Pons (tissue), 1 donor: ENCODE measurements at places on chromosomes 16 and 17.

- DNase-seq: no peak
Measured at GRCh38 chr16:57134982-57135381, 42.6 kb downstream of the CPNE2 start.

GRCh38 chr16:69727916-69728270 is 1.5 kb upstream of the NQO1 start:
- peak; percentile 64 for DNase-seq

DNA sequence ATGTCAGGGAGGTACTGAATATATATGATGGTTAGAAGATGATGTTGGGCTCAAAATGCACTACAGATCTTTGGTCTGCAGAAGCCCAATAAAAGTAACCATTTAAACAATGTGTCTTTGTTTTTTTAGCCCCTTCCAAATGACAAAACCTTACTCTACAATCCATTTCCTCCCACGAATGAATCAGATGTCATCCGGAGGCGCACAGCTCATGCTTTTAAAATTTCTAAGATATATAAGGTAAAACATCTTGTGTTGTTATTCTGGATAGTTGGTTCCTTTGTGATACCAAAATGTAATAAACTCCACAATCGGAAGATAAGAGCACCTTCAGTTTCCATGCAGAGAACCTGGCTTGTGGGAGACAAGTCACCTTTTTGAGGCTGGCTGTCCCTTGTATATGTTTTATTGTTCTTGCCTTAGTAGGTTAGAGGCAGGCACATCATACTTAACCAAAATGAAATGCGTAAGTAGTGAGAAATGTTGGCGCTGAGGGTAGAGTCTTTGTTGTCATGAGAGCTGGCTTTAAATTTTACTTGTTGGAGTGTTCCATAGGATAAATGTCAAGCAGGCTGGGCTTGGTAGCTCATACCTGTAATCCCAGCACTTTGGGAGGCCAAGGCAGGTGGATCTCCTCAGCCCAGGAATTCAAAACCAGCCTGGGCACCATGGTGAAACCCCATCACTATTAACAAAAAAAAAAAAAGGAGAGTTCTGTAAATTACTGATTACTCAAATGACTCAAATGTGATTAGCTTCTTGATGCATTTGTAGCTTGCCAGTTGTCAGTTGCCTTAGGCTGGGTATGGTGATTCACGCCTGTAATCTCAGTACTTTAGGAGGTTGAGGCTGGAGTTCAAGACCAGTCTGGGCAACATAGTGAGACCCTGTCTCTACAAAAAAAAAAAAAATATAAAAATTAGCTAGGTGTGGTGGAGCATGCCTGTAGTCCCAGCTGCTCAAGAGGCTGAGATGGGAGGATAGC is 19.7 kb upstream of the SNTB2 start:
- no peak for DNase-seq

- no peak for DNase-seq
Measured at GRCh38 chr17:64520359-64520758, 13.6 kb downstream of the CEP95 start.

DNA sequence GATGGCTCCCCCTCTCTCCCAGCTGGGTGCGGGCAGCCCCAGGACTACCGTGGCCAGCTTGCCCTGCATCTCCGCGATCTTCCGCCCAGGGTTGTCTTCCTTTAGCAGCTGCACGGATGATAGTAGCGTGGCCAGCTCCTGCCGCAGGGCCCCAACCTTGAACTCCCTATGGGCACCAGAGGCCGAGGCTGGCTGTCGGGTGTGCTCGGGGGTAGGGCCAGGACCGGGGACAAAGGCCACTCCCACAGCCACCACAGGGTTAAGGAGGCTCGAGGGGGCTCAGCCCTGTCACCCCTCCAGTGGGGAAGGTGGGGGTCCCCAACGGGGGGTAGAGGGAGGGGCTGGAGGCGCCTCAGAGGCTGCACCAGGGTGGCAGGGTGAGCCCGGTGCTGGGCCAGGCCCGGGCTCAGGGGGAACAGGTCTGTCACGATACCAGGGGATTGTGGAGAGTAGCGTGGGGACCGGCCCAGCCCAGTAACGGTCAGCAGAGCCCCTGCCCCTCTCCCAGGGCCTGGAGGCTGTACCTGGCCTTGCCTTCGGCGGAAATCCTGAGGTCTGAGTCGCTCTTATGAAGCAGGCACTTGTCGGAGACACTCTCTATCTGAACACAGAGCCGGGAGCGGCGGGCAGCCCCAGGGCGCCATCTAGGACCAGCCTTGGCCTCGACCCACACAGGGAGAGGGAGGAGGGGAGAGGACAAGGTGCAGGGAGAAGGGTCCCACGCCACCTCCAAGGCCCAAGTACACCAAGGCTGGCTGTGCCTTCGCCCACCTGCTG is 5.2 kb downstream of the PERCC1 start:
- no peak for DNase-seq

GRCh38 chr16:77558786-77559185 is 124.0 kb upstream of the ADAMTS18 start:
- no peak for DNase-seq

- no peak for DNase-seq
Measured at GRCh38 chr16:74252329-74252728, 44.3 kb upstream of the PSMD7 start.

DNA sequence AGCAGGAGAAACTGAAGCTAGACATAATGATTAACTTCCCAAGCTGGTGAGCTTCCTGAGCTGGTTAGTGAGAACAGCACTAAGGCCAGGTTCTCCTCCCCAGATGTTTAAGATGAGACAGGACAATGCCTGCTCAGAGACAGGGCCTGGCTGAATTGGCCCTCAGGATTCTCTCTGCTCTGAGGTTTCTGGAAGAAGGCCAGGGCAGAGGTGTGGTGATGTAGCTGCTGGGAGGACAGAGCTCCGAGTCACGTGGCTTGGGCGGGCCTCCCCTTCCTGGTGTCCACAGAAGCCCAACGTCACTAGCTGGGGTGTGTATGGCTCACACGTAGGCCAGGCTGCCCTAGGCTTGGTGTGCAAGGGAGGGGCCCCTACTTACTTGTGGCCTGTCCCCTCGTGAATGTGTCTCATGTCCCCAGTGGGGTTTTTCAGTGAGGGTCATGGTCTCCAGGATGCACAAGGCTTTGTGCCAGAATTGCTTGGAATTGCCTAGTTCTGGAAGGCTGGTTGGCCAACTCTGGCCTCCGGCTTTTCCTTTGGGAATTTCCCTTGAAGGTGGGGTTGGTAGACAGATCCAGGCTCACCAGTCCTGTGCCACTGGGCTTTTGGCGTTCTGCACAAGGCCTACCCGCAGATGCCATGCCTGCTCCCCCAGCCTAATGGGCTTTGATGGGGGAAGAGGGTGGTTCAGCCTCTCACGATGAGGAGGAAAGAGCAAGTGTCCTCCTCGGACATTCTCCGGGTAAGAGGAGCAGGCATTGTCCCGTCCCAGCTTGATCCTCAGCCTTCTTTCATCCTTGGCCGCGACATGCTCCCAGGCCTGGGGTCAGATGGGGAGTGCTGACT is 3.4 kb downstream of the NOD2 start:
- DNase-seq: peak; percentile 31

DNA sequence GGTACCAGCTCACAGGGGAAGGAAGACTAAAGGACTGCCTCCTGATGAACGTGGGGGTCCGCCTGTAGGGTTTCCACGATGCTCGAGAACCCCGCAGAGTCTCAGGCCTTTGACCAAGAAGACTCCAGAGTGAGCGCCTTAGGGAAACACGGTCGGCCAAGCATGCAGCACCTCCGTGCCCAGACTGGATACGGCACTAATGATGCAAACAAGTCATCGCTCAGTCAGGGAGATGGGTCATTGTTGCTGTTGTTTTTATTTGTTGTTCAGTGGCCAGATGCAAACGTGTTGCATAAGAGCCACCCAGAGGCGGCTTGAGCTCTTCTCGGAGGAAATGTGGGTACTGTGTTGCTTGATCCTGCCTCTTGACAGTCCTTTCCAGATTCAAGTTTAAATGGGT is 19.3 kb upstream of the RBFOX3 start:
- no peak for DNase-seq

GRCh38 chr17:6994118-6994598 is 1.7 kb upstream of the ALOX12 start:
- DNase-seq: no peak

GRCh38 chr16:2530629-2531318 is 434 bp downstream of the CEMP1 start:
- no peak for DNase-seq

DNA sequence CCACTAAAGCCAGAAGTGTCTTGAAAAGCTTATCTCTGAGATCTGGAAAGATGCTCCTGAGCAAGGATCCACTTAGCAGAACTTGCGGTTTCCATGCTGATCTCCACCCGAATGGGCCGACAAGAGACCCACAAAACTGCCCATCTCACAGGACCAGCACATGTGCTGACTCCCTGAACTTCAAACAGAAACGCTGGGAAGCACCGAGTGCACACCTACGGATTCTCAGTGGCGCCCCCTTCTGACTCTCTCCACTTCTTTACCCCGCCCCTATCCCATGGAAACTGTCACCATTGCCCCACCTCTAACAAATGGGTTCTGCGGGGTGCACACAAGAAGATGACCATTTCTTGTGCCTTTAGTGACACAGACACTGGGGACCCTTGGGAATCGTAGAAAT is 21.4 kb downstream of the CDRT4 start:
- DNase-seq: no peak

- DNase-seq: no peak
Measured at GRCh38 chr16:56673921-56674320, 4.3 kb downstream of the MT1H start.

DNA sequence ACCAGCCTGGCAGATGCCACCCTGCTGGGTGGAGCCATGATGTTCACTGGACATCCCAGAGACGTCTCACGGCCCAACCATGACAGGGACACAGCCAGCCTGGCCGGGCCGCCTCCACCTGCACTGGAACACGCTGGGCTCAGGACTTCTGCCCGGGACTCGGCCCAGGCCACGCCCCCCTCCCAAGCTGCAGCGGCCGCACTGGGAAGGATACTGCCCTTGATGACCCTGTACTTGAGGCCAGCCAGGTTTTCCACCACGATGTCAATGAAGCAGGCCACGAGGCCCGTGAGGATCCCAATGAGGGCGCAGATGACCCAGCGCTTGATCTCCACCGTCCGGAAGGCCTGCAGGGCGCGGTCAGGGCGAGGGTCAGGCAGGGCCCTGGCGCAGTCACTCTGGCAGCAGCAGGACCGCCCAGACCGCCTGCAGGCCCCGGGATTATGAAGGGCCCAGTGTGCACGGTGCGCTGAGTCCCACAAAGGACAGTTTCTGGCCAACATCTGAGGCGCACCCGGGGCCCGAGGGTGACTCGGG is 14.2 kb downstream of the CLCN7 start:
- DNase-seq: no peak

DNA sequence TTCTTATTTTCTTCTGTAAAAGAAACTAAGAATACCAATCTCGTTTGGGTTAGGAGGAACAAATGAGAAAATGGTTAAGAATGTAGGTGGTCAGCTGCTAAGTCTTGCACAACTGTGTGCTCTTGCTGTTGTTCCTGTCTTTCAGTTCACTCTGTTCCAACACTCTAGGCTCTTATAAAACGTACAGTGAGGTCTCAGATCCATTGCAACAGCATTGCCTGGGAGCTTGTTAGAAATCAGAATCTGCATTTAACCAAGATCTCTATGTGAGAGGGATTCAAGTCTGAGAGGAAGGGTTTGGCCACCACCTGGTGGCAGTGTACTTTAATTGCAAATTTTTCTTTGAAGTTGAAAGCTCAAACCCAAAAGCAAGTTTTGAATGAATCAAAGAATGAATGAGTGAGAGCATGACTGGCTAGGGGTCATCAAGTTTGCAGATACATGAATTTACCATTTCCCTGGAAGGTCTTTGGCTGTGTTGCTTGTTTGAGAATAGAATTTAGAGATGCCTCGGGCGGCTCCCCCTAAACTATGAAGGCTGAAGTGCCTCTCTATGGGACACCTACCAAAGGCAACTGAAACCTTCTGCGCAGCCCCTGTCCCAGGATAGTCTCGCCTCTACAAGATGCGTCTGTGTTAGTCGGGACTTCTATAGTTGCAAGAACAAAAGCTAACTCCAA is 2.5 kb downstream of the ALOX15B start:
- peak; percentile 65 for DNase-seq

GRCh38 chr16:29730649-29731048 is 15.1 kb downstream of the C16orf54 start:
- DNase-seq: no peak

DNA sequence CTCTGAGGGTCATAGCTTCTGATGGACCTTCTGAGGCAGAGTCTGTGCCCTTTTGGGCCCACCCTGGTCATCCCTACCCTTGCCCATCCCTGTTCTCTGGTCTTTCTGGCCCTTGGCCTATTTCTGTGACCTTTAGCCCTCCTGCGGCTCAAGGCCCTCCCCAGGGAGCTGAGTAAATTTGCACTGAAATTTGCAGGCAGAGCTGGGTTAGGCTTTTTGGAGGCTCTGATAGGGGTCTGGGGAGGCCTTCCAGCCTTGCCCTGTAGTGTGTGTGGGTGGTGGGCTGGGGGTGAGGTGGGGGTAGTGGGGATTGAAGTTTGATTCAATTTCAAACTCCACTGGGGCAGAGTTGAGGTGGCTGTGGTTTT is 17.8 kb downstream of the RARA start:
- no peak for DNase-seq

DNA sequence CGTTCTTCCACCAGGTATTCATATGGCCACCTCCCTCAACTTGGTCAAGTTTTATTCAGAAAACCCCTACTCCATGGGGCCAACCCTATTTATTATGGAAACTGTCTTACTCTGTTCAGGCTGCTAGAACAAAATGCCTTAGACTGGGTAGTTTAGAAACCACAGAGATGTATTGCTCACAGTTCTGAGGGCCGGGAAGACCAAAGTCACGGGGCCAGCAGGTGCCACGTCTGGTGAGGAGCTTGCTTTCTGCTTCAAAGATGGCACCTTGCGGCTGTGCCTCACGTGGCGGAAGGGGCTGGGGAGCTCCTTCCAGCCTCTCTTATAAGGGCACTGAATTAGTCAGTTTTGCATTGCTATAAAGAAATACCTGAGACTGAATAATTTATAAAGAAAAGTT is 74.3 kb downstream of the AXIN2 start:
- DNase-seq: no peak

DNA sequence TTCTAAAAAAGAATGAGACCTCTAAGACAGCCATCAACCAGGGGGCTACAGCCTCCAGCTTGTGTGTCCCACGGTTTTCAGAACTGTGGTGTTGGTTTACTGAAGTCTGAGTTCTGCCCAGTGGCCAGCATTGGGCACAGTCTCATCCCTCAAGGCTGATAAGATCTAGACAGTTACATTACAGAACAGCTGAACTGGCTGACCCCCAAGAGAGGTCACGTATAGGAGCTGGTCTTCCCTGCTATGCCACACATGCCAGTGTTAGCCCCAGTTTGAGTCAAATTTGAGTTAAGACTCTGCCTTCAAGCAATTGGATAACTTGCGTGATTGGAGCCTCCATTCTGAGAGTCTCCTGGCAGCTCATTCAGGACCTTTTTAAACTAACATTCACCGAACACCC is 14.8 kb upstream of the NUP93 start:
- no peak for DNase-seq
